Stimulated activated CD4-positive, alpha-beta T cell treated with anti-CD3 and anti-CD28 coated beads, Interleukin-12 subunit alpha, Interleukin-12 subunit beta, amount 100 ng/mL, for 48 hours (primary cell): ENCODE measurements at places on chromosomes 3 and 15.

DNA sequence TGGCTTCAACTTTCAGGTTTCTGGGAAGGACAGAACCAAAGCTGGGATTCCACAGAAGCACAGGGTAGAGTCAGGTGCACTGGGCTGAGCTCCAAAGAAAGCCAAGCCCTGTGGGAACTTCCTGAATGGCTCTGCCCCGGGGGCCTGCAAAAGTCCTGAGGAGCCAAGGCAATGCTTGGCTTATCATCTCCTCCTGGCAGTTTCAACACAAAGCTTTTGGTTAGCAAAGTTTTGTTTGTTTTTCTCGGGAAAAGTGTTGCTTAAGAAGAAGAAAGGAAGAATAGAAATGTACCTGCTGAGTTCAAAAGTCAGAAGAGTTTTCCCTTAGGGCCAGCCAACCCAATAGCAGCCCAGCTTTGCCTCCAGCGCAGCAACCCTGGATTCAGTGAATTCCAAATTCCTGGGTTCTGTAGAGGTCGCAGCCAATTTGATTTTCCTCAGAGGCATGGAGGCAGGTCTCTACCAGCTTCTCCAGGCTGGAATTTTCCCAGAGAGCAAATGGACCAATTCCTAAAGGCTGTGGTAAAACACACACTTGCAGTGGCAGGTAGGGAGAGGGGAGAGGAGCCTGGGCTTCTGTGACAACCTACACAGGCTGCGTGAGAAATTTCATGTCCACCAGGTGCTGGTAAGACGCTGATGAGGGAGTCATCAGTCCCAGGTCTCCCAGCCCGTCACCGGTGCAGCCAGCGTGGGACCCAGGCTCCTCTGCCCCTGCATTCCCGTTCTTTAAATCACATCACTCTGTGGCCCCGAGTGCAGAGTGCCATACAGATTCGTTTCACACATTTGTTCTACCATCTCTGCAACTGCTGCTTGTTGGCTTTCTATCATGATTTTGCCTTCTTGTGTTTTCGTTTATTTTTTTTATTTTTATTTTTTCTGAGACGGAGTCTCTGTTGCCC lies 54.3 kb upstream of the SNRPA1 start:
- DNase-seq, result no peak

- DNase-seq, result no peak
Measured at GRCh38 chr3:194007592-194008337, 128.2 kb upstream of the HES1 start.

DNA sequence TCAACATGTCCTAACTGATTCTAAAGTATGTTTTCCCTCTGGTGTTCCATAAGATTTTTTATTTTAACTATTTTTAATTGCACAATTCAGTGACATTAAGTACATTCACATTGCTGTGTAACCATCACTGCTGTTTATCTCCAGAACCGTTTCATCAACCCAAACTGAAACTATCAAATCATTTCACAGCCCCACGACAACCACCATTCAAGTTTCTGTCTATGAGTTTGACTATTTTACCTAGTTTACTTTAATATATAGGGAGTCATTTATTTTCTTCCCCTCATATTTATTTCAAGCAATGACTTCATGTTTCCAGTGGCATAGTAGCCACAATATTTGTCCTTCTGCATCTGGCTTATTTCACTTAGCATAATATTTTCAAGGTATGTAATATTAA lies 8.4 kb downstream of the RTP1 start:
- DNase-seq, result no peak

DNA sequence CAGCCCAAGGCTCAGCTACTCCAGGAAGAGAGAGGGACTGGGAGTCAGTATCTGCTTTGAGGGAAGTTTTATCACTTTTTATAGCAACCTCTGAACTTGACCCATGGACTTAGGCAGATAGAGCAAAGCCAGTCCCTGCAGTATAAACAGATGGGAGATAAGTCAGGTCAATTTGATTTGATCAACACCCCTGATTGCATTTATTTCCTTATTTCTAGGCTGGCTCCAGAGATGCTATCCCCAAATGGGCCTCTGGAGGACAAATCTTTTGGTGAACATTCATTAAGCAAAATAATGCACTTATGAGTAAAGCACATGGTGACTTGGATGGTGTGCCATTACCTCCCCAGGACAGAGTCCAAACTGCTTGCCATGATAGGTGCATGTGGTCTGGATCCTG lies 8.9 kb upstream of the IDH3A start:
- no peak for DNase-seq

- no peak for DNase-seq
Measured at GRCh38 chr3:30475809-30476178, 130.6 kb upstream of the TGFBR2 start.

DNA sequence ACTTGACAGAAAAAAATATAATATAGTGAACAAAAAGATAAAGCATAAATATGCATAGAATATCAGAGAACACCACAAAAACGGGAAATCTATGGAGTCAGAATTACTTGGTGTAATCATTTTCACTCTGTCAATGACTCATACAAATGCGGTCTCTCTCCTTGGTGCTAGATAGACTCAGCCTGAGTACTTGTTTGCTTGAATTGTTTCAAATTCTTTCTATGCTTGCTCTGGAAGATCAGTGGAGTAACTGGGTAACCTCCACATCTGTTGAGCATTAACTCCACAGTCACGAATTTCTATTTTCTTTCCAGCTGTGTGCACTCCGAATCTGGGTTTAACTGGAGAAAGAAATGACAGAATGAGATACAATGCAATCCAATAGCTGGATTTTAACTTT lies 760.4 kb downstream of the ZPLD1 start:
- DNase-seq, result no peak

- DNase-seq, result no peak
Measured at GRCh38 chr15:78438619-78439285, 736 bp downstream of the IREB2 start.

- no peak for DNase-seq
Measured at GRCh38 chr3:174700736-174701135, 158.4 kb upstream of the NAALADL2 start.

GRCh38 chr3:115402651-115403050 lies 220.7 kb upstream of the GAP43 start:
- no peak for DNase-seq

DNA sequence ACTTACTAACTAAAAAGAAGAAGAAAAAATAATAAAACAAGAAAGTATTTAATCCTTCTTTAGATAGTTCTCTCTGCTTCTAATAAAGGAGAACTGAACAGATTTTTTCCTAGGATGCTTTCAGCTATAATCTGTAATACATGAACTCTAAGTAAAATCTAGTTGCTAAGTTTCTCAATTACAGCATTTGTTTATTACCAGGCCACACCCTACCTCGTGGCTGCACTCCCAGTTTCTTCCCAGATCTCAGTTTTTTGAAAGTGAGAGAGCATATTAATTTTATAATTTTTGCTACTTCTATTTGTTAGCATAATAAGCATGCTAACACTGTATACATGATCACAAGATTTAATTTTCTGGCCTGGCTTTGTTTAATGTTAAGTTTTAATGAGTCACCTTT lies 258.3 kb downstream of the IL5RA start:
- DNase-seq, result no peak

DNA sequence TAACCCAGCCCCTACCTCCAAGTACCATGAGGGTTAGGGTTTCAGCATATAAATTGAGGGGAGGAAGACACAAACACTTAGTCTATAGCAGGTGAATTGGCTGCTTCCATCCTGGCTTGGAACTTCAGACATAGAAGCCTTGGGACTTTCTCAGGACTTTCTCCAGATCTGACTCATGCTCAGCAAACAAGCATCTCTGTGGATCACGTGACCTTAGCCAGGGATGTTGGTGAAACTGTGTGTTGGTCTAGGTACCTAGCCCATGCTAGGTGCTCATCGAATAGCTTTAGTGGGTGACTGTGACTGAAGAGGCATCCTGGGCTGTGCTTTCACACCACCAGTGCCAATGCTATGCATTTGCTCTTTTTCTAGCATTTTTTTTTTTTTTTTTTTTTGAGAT lies 58.9 kb downstream of the CD47 start:
- DNase-seq, result no peak

DNA sequence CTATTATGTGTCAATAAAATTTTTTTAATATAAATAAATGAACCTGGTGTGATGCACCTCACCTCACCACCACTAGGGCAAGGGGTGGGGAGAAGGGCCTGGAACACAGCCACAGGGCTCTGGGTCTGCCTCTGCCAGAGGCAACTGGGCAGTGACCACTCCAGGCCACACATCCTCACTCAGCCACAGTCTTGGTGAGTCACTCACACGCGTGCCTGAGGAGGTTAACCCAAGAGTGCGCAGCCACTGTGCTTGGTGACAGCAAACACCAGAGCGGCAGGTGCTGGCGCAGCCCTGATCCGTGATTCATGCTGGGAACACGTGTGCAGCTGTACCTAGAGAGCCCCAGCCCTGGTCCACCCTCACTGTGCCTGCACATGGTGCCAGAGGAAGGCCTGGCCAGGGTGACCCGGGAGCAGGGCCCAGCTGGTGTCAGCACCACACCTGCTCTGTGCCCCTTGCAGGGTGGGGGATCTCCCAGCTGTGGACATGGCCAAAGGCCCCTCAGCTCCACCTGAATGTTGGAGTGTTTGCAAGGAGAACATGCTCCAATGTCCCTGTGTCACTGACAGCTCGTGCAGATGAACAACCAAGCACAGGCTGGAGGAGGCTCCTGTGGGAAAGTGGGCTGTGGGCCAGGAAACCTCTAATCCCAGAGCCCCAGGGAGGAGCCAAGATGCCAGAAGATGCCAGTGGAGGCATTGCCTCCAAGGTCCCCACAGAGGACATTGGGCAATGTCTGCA lies 2.1 kb downstream of the SLC41A3 start:
- no peak for DNase-seq

GRCh38 chr3:188421836-188422540 lies 268.0 kb downstream of the LPP start:
- no peak for DNase-seq

DNA sequence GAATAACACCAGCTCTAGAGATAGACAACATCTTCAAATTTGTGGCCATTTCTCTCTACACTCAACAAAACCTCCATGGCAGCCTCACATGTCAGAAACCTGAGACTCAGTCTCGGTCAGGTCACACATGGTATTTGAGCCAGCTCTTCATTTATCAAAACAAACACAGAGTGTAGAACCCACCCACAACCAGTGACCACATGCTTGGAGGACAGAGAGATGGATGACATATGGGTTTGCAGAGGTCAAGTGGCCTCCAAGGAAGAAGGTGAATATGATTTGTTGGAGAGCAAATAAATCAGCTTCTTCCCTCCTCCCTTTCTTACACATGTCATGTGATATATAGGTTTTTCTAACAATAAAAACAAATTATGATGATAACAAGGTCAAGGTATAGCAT lies 278.1 kb upstream of the LRTM1 start:
- no peak for DNase-seq

- no peak for DNase-seq
Measured at GRCh38 chr3:126026277-126026751, 57.3 kb downstream of the ROPN1B start.

DNA sequence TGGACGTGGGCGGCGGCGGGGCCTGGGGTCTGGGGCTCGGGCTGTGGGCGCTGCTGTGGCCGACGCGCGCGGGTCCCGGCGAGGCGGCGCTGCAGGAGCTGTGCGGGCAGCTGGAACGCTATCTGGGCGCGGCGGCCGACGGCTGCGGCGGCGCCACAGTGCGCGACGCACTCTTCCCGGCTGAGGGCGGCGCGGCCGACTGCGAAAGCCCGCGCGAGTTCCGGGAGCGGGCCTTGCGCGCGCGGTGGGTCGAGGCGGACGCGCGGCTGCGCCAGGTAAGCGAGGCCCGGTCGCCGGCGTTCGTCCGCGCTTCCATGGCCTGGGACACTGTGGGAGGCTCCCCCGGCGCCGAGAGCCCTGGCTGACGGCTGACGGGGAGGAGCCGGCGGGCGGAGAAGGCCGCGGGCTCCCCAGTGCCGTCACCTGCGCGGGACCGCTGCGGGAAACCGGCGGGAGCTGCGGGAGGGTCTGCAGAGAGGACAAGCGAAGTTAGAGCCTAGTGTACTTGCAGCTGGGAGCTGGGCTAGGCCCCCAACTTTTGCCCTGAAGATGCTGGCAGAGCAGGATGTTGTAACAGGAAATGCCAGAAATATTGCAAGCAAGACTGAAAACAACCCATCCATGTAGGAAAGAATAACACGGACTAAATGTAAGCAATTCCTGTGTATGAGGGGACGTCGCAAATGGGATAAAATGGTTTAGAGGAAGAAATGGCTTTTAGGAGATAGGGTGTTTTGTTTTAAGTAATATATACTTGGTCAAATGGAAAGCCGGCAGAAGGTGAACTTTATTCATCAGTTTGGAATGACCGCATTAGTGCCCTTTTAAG lies 847 bp downstream of the WHAMM start:
- DNase-seq, result no peak

GRCh38 chr3:185152410-185153170 lies at the start of gene C3orf70:
C3orf70 (minus strand) TSS chr3:185153060; CDS start chr3:185152823, 237 bp downstream.
- DNase-seq, result no peak

GRCh38 chr3:145906755-145907154 lies 254.2 kb downstream of the PLOD2 start:
- no peak for DNase-seq

DNA sequence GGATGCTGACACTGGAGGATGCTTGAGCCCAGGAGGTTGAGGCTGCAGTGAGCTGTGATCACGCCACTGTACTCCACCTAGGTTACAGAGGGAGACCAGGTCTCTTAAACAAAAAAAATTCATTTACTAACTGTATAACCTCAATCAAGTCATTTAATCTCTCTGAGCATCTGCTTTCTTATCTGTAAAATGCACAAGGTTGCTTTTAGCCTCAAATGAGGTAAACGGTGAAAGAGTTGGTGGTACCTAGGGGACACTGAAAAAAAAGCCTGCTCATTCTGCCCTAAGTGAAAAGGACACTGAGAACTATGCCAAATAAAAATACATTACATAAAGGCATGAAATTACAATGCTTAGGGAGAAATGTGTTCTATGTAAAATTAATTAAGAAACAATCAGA lies 3.4 kb downstream of the PP2D1 start:
- no peak for DNase-seq

DNA sequence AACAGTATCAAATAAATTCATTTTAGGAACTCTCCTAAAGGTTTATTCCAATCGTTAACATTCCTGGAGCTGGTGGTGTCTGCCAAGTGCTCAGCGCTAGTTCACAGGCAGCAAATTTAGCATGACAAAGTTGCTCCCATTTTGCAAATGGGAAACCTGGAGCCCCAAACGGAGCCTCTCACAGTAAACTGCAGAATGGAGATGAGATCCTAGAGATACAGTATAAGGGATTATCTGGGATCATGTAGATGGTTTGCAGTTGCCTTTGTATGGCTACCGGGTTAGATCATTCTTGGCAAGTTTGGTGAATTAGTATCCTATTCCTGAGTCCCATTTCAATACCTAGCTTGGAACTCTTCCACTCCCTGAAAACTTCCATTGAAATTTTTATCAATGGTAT lies 173.7 kb downstream of the CDIN1 start:
- no peak for DNase-seq
